ENCODE measurements at places on chromosomes 5 and 9.

DNA sequence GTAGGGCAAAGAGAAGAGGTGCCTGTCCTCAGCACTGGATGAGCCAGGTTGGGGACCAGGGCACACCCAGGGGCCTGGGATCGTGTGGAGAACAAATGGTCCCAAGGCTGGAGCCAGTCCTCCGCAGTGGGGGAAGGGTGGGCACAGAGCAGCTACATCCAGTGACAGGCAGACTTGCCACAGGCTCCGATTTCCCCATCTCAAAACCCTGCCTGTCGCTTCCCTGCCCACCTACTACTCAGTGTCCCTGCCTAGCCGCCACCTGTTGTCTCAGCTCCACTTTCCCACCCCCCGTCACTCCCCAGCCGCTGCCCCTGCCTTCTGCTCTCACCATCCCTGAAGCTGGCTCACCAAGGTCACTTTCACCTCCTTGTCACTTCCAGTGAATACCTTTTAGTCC lies 13.9 kb upstream of the ENHO start:
- no peak for DNase-seq

GRCh38 chr5:82362636-82363035 lies 84.5 kb upstream of the RPS23 start:
- DNase-seq, result no peak

DNA sequence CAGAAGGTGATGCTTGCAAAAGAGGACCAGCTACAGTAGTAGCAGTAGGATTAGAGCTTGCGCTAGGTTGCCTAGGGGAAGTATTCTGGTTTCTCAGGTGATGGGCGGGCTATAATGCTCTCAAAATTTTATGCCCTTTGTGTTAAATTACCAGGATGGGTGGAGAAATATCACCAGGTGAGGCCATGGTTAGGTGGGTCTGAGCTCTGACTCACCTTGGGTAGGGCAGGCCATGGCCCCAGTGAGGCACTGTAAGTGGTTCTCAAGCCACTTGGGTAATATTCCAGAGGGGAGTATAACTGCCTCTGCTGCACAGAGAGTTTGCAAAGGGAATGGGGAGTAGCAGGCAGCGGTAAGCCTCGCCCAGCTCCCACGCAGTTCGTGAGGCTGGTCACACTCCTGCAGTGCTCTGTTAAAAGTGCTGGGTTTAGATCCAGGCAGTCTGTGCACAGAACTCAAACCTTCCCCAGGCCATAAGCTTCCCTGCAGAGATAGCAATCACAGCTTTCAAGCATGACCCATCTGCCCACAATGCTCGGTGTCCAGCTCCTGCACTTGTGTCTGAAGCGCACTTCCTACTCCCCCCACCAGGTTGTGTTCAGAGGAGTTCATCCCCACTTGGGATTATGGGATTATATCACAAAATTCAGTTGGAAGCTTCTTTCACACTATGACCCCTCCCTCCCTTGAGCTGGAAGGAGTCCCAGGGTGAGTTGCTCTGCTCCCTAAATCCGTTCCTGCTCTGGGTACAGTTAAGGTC lies 575.0 kb downstream of the CHSY3 start:
- no peak for DNase-seq

- DNase-seq, result peak; percentile 20
These were observed 503.4 kb downstream of the PDE4D start for GRCh38 chr5:59390074-59390659.

DNA sequence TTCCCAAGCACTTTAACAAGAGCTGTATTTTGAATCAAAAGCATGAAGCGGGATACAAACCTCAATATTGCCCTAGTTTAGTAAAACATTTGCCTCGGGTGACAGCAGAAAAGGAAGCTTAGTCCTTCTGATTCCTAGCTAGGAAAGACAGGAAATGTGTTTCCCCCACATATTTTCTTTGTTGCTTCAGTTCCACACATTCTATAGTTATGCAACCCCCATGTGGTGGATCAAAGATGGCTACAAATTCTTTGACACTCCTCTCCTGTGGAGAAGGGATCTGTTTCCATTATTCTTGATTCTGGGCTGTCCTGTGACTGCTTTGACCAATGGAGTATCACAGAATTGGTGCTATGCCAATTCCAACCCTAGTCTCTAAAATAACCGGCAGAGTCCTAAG lies 89.1 kb upstream of the SLC30A5 start:
- no peak for DNase-seq

DNA sequence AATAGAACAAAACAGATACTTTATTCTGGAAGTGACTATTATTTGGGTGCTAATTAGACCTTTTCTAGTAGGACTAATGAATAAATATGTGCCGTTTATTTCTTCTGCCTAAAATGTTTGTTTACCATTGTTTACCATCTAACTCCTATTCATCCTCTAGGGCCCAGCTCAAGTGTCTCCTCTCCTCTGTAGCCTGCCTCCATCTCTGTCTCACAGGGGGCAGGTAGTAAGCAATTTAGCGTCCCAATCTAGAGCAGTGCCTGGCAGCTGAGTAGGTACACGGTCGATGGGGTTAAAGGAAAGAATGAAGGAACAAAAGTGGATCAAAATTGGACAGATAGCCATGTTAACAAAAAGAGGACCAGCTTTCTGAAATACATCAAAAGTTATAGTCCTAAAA lies 230.9 kb downstream of the SLF1 start:
- no peak for DNase-seq

DNA sequence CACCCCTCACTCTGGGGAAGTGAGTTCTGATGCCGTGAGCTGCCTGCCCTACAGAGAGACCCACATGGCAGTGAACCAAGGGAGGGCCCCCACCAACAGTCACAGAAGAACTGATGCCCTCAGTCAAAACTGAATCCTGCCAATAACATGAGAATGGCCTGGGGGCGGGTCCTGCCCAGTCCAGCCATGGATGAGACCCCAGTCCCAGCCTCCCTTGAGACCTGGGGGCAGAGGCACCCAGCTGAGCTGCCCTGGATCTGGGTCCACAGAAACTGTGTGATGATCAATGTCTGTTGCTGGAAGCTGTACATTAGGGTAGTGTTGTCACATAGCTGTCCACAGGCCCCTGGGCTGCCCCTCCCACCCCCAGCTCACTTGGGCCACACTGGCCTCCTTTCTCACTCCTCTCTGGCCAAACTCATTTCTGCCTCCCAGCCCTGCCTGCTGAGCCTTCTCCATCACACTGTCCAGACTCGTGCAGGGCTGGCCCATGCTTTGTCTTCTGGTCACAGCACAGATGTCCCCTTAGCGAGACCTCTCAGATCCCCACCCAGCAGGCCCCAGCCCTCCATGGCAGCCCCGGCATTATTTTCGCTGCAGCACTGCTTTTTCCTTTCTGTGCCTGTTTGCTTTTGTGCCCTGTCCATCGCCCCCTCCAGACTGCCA lies 16.8 kb downstream of the GBGT1 start:
- no peak for DNase-seq

All from IMR-90 (cell line).